ENCODE measurements at places on chromosomes 11 and 22.

- no peak for DNase-seq
Measured at GRCh38 chr22:25407859-25408229, 156.6 kb upstream of the GRK3 start.

DNA sequence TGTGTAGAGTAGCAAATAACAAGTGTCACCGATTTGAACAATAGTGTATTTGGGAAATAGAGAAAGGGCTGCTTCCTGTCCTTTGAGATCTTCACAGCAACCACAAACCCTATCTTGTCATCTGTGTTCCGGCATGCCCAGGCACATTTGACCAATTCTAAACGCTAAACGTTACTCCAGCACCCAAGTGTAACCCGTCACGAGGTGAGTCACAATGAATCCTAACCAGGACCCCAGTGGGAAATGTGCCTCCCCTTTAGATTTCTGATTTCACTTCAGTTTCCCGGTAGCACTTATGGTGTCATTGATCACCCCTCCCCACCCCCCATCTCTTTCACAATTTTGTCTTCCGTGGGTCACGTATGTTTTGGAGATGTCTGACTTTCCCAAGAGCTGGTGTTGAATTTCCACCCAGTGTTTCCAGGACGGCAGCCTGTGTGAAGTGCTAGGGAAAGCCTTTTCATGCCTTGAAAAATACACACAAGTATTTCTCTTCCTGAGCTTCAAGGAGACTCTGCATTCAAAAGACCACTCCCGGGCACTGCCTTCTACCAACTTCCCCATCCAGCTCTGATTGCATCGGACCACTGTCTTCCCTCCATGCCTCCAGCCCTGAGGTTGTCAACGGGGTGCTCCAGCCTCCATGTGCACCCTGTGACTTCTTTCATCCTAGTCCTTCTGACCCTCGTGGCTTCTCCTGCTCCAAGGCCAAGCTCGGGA is 10.5 kb upstream of the C11orf24 start:
- DNase-seq: no peak

DNA sequence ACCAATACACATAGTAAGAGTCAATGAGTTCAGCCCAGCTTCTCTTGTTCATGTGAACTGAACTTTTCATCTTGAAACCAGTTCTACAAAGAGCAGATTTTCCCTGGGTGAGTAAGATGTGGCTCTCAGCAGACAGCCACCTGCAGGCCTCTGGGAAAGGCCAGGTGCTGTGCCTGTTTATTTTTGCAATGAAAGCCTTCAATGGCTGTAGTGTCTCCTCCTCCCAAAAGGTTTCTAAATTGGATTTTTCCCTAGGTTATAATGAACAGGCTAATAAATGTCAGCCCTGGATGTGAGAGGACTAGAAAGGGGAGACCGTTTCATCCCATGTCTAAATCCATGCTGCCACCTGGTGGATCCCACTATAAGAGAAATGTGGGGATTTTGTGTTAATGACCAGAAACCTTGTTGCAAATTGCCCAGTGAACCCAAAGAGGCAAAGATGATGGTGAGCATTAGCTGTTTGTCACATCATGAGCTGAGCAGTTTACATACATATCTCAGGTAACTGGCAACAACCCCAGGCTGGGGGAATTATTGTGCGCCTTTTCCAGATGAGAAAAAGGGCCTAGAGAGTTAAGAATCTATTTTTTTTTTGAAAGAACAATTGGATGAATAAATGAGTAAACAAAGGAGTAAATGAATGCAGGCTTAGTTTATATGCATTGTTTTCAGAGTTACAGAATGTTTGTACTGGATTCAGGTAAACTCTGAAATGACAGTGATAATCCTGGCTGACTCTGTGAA is 12.7 kb downstream of the C11orf91 start:
- no peak for DNase-seq

- no peak for DNase-seq
Measured at GRCh38 chr11:86954269-86955110, 705 bp downstream of the FZD4 start.

- DNase-seq: no peak
Measured at GRCh38 chr11:128848815-128849455, 18.2 kb downstream of the KCNJ1 start.

- DNase-seq: no peak
Measured at GRCh38 chr11:120597250-120598215, 86.0 kb downstream of the GRIK4 start.

GRCh38 chr11:82863209-82863608 is 37.0 kb downstream of the PRCP start:
- no peak for DNase-seq

- no peak for DNase-seq
Measured at GRCh38 chr11:70548976-70549375, 150.6 kb downstream of the CTTN start.

DNA sequence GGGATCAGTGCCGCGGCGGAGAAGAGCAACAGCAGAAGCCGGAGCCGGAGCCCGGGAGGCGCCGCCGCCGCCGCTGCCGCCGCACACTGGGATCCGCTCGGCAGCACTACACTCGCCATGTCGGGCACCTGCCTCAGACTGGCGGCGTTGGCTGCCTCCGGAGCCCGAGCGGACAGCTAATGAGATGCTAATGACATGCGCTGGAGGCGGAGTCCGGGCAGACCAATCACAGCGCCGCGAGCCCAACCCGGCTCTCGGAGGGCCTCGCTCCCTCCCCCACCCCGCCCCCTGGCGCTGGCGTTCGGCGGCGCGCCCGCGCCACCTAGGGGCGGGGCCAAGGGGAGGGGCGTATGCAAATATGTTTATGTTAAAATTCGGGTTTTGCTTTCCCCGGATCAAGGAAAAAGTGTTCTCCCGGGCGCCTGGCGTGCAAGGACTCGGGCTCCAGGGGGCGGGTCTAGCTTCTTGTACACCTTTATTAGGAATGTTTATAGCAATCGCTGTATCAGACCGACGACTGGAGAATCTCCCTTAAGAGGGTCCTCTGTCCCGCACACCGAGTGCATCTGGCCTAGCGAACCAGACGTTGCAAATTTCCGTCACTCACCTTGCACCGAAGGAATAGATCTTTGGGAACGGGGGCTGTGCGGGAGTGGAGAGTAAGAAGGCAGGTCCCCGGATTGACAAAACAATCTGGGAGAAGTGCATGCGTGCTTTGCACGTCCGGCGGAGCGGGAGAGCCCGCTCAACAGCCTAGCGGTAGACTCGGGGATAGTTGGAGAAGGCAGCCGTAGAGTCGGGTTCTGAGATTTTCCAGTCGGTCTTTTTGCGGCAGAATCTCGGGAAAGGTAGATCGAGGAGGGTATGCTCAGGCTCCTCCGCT is at the start of gene CADM1:
Gene CADM1 (minus strand): TSS at position 140 of the 883 bp plus-strand sequence.
- peak; percentile 35 for DNase-seq

DNA sequence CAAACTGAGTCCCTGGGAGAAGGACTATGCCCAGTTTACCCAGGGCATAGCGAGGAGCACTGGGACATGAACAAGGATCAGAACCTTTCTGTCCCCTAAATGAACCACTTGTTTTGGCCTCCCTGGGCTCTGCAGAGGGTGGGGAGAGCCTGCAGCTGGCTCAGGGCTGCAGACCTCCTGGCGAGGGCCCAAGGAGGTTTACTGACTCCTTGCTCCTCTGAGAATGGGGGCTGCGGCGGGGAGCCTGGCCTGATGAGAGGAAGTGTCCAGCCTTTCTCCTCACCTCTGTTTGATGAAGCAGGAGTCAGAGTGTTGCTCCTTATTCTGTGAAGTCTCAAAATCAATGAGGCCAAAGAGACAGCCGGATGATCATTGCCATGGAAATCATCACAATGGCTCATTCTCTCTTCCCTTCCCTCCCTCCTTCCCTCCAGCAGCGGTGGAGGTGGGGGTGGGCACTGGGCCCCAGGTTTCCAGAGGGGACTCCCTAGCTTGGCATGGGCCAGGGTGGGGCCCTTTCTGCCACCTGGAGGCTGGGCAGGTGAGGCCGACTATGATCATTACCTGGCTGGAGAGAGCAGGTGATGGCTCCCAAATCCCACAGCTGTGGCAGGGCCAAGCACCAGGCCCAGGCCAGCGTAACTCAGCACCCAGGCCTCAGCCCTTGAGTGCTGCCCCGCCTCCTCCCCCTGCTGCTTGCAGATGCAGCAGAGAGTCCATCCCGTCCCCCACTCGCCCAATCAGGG is 169.7 kb downstream of the CEP164 start:
- DNase-seq: no peak

DNA sequence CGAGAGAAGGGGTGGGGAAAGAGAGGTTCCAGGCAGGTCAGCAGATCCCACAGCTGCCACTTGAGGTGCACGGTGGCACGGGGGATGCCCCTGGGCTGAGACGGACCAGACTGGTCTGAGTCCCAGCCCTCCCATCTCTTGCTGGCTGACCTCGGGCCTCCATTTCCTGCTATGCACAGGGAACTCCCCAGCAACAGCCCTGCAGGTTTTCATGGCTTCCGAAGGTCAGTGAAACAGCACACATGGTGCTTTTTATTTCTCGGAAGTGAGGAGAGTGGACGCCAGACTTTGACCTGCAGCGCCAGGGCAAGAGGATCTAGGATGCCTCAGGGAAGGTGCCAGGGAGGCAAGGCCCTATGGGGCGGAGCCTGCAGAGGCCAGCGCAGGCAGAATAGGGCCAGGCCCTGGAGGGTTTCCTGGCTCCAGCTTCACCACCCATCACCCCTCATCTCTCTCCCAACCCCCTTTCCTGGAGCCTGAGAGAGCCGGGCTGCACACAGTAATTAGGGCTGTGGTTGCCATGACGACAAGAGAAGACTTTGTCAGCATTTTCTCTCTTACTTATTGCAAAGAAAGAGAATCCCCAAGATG is 29.5 kb downstream of the SLC22A12 start:
- no peak for DNase-seq

All from GOT3 (cell line).